Stimulated activated effector memory CD8-positive, alpha-beta T cell treated with anti-CD3 and anti-CD28 coated beads, Interleukin-12 subunit alpha, Interleukin-12 subunit beta, amount 100 ng/mL, for 72 hours (primary cell): ENCODE measurements at places on chromosomes 6 and 20.

DNA sequence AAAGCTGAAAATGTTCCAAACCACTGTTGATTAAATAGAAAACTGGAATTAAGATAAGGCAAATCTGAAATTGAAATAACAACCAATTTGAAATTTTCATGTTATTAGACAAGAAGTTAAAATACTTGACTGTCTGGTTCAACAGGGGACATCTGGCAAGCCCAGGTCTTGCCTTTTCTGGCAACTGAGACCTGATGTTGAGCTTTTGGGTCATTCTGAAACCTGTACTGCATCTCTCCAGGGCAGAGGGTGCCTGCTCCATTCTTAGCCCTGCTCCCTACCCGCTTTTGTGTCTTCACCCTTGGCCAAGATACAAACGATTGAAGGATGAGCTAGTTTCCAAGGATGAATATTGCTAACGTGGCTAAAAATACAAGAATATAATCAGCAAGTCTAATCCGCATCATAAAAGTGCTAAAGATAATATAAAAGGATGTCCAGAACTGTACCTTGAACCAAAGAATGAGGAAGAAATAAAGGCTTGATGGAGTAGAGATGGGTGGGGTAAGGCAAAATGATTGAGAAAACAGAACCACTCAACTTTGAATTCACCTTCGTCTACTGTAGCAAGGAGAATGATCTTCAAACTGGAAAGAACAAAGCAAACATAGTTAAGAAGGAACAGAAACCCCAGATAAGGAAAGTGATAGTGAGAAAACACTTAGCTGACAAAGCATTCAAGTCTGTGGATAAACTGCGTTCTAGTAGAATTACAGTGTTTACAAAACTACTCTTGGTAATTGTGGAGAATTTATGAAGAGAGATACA, 109.8 kb upstream of the MAN1A1 start:
- DNase-seq: no peak

- no peak for DNase-seq
These were observed 8.8 kb upstream of the CEP85L start for GRCh38 chr6:118660218-118660569.

GRCh38 chr20:49444553-49444990, 37.9 kb downstream of the KCNB1 start:
- no peak for DNase-seq

DNA sequence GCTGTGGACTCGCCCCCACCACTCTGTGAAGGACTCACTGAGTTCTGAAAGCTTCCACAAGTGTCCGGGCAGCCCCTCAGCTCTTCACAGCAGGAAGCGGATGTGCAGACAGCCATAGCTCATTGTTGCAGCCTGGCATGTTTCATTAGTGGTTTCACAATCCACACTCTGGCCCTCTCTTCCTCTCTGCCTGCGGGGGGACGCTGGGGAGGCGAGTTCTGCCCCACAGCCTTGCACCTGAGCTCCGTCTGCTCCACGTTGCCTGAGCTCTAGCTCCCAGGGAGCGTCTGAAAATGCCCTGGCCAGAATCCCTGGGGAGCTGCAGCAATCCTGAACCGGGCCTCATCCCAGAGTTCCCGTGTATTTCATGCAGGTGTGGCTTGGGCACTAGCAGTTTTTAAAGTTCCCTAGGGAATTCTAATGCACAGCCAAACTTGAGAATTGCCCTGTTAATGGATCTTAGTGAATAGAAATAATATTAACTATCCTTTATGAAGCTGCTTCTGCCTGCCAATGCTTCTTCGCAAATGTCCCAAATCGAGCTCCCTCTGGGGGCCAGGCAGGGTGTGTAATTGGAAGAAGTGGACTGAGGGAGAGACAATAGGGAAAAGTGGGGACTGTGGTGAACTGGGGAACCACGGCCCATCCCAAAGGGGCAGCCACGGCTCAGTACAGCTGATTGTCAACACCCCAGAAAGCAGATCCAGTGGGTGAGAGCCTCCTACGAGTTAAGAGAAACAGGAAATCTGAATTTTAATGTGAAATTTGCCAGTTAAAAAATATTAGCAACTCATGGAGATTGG, 51.5 kb downstream of the CTCFL start:
- DNase-seq: no peak

- DNase-seq: no peak
These were observed 41.6 kb downstream of the IBTK start for GRCh38 chr6:82205930-82206392.

DNA sequence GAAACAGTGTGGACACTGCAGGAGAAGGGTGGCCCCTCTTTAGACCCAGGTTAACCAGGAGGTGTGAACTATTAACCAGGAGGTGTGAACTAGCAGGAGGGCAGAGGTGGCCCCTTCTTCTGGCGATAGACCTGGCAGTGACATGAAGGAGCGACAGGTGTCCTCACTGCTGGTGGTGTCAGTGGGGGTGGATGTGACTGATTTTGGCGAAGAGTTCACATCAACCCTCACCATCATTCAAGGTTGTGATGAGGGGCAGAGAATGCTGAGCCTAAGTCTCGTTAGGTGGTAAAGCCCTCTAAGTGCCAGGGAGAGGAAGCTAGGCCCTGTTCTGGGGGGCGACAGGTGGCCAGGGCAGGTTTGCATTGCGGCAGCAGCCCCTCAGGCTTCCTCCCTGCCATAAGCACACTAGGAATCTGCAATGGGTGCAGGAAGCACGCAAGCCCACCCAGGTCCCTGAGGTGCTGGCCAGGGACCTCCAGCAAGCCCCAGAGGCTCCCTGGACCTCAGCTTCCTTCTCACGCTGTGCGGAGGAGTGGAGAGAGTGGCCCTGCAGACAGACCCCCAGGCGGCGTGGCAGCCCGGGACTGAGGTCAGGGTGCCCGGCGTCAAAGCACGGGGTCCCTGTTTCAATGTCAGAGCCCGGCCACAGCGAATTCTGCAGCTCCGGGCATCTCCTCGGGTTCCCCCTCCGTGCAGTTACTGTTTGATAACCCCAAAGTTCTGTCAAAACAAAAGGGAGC, 13.7 kb downstream of the NPEPL1 start:
- DNase-seq: peak; percentile 44

DNA sequence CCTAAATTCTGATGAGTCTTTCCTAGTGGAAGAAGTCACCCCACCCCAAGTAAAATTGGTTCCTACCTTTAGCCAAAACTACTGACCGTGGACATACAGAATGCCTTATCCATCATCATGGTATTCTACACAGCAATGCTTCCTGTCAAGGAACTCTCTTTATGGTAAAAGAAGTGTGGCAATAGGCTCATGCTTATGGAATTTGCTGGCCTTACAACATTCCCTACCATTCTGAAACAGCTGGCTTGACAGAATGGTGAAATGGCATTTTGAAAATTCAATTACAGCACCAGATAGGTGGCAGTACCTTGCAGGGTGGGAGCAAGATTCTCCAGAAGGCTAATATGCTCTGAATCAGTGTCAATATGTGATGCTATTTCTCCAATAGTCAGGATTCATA, 41.8 kb upstream of the BACH2 start:
- DNase-seq: no peak

DNA sequence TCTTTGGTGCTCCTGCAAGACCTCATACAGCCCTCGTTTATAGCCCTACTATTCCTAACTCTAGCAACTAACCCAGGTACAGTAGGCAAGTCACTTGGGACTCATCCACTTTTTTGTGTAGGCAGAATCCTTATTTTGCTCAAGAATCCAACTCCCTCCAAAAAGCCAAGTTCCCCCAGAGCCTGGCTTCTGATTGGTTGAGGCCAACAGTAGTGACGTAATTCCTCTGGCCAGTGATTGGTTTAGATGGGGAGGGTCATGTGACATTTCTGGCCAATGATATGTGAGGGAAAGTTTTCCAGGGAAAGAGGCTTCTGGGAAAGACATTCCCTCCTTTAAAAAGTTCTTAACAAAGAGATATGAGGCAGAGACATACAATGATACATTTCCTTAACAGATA, 32.1 kb downstream of the KIAA1755 start:
- no peak for DNase-seq

GRCh38 chr6:39197521-39197920, 31.8 kb downstream of the KCNK5 start:
- no peak for DNase-seq

GRCh38 chr6:53615633-53616449, 49.7 kb downstream of the KLHL31 start:
- no peak for DNase-seq

- no peak for DNase-seq
These were observed 79.4 kb upstream of the SCAF8 start for GRCh38 chr6:154653853-154654252.

DNA sequence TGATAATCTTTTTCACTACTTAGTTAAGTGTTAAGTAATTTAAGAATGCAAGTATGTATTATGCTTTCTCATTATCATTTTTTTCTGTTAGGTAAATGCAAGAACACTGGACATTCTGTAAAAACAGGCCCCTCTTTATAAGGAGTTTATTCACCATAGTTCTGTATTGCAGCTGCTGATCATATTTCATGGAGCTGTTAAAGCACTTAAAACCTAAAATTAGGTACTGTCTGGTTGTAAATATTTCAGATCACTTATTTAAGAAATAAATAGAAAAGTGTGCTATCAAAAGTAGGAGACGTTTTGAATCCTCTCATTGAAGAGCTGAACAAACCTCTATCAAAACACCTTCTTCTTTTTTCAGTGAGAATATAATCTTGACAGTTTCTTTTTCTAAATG, 3.9 kb downstream of the EYA4 start:
- no peak for DNase-seq

DNA sequence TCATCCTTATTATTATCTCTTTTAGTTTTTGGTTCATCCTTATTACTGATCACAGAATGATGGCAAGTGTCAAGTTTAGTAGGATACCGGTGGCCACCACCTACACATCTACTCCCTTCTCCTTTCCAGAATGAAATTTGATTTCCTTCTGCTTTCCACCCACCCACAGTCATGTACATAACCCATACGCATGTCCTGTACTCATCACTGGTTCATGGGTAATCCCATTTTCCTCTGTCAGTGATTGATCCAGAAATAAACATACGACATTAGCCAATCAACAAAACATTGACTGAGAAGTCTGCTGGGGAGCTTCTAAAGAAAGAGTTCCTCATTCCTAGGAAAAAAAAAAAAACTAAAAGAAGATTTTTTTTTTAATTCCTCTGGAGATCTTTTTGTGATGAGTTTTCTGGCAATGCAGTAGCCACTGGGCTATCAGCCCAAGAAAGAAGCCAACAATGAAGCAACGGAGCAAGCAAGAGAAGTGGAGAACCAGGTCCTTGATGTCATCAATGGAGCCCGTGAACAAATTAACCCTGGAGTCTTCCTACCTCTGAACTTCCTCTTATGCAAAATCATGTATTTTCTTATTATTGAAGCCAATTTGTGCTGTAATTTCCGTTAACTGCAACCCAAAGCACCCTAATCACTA, 127.8 kb downstream of the TASP1 start:
- no peak for DNase-seq

GRCh38 chr20:60070791-60071190, 112.6 kb downstream of the CDH26 start:
- no peak for DNase-seq

DNA sequence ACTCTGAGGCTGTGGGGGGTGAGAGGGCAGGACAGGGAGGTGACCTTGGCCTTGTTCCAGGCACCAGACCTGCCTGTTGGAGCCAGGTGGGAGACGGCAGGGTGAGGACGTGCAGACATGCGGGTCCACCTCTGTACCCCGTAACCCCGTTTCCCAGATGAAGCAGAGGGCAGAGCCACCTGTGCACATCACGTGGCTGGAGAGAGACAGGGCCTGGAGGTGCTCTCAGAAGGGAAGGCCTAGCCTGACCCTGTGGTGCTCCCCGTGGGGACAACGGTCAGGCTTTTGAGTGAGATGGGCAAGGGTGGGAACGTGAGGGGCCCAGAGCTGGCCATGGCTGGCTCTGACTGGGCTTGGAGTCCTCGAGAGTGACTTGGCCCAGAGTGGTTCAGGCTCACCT, 6.6 kb downstream of the NTSR1 start:
- no peak for DNase-seq

DNA sequence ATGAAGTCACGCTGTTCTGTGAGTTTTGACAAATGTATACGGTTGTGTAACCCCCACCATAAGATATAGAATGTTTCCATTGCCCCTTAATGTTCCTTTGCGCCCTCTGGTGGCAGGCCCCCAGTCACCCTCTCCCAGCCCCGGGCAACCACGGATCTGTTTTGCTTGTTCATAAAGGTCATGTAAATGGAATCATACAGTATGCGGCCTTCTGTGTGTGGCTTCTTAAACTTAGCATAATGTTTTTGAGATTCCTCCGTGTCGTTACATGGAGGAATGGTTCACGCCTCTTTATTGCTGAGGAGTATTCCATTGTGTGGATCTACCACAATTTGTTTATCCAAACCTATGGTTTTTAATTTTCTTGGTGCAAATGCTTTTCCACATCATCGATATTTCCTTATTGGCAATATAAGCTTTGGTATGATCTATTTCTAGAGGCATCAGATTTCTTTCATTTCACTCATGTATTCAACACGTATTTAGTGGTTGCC, 28.4 kb downstream of the LYRM2 start:
- peak; percentile 67 for DNase-seq

GRCh38 chr6:159002432-159003155, 2.6 kb upstream of the RSPH3 start:
- DNase-seq: no peak

- no peak for DNase-seq
These were observed 59.7 kb downstream of the EYA4 start for GRCh38 chr6:133300896-133301295.
